Epithelial cell of proximal tubule (primary cell): ENCODE measurements at places on chromosomes 3 and 15. TPM values are rescaled to one million over a fixed set of nuclear protein-coding genes. Genes with fewer than 3 reads are reported as not detected.

DNA sequence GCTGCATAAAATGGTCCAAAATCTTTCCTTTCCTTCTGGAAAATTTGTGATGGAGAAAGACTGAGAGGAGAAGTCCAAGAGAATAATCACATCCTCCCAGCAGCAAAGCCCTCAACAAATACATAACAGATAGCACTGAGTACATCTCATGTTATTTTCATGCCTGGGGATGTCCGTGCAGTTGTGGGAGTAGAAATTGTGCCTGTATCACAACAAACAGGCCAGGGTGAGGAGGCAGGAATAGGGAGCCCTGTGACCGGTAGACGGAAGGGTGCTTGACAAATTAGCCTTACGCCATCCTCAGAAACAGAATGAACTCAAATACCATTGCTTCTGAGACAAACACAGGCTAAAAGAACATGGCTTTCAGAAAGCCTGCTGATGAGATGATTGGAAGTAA lies 333.2 kb upstream of the UMPS start:
- DNase-seq, result no peak

The SLC12A1 gene
- total RNA-seq, result 0.06 TPM in 1 of 2 replicates, not detected in the other

DNA sequence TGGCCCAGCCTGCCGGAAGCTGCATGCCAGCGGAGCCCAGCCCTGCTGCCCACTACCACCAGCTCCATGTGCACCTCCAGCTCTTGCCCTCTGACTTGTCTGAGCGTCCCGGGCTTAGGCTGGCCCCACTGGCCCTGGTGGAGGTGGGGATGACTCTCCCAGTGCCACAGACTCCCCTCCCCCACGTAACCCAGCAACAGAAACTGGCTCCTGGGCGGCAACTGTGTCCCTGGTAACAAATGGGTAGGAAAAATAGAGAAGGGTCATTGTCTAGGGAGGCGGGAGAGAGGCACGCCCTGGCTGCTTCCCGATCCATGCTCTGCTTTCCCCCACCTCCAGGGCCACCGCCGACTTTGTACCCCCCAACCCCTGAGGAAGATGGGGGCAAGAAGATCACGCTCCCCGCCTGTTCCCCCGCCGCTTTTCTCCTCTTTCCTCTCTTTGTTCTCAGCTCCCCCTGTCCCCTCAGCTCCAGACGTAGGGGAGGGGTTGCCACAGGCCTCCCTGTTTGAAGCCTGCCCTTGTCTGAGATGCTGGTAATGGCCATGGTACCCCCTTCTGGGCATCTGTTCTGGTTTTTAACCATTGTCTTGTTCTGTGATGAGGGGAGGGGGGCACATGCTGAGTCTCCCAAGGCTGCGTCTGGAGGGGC lies 10.8 kb upstream of the SEMA3B start:
- no peak for DNase-seq

GRCh38 chr15:100651253-100651652 lies 48.9 kb downstream of the ASB7 start:
- DNase-seq, result no peak

DNA sequence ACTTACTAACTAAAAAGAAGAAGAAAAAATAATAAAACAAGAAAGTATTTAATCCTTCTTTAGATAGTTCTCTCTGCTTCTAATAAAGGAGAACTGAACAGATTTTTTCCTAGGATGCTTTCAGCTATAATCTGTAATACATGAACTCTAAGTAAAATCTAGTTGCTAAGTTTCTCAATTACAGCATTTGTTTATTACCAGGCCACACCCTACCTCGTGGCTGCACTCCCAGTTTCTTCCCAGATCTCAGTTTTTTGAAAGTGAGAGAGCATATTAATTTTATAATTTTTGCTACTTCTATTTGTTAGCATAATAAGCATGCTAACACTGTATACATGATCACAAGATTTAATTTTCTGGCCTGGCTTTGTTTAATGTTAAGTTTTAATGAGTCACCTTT lies 258.3 kb downstream of the IL5RA start:
- no peak for DNase-seq

- DNase-seq, result peak; percentile 39
Measured at GRCh38 chr3:63343674-63344073, 65.6 kb downstream of the SYNPR start.
